SW 1271 (cell line): ENCODE measurements at places on chromosomes 2 and 18.

DNA sequence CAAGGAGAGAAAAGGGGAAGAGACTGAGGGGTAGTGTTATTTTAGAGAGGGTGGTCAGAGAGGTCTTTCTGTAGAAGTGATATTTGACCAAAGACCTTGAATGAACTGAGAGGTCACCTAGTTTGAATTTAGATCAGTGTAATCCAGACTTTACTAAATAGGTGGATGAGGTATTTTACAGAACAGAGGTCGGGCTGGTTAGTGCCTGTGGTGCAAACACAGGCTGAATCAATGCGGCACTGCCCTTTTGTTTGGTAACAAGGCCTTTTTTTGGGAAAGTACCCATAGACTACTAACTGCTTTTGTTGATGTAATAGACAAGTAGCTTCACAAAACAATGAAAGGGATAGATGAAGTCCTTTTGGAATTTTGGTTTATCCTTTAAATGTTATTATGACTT, 15.9 kb downstream of the RAPGEF4 start:
- DNase-seq, result no peak

DNA sequence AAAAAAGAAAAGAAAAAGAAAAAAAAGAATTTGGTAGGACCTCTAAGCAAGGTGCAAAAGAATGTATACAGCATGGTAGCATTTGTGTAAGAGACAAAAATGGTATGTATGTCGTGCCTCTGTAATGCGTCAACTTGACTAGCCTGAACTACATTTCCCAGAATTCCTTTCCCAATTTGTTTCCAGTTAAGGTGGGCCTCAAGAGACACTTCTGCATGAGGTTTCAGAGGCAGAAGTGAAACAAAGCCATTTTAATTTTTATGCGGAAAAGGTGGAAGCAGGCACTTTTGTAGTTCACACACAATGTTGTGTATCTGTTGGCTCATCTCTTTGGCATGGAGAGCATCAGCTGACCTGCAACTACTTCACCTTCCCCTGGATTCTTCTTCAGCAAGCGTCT, 56.5 kb upstream of the PAPOLG start:
- DNase-seq, result no peak

DNA sequence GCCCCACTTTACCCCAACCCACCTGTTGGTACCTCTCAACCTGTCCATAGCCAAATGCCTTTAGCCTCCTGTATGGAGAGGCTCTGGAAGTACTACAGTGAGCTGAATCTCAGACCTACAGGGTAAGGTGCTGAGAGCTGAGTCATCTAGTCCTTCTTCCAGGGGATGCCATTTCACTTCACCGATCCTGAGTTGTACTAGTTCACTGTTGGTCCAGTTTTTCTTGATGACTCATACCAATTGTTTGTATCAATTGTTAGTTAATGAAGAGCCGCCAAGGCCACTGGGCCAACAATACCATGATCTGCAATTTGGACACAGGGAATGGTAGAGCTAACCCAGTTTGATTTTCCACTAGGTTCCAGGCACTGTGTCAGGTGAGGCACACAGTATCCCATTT, 257.0 kb downstream of the CLIP4 start:
- no peak for DNase-seq

DNA sequence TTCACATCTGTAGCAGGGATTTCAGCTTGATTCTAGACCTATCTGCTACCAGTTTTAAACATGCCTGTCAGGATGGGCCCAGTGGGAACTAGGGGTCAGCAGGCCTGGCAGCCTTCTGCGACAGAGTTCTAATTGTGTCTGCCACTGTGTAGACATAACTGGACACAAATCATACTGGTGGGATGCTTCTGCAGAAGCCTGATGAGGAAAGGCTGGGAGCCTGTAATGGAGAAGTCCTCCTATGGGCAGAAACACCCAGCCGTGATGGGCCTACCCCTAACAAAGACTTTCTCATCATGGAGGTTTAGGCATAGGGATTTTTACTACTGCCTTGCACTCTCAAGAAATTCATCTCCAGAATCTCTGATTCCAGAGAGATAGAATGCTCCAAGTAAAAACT, 166.9 kb downstream of the PDE11A start:
- DNase-seq, result no peak

DNA sequence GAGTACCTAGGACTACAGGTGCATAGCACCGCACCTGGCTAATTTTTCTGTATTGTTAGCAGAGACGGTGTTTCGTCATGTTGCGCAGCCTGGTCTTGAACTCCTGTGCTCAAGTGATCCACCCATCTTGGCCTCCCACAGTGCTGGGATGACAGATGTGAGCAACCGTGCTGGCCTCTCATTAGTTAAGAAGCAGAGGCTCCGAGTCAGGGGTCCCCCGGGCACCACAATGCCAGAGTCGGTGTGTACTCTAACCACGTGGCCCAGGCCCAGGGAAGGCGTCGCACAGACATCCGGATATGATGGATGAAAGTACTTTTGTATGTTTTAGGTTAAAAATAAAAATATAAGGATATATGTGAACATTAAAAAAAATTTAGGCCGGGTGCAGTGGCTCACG, 28.3 kb upstream of the HPCAL1 start:
- DNase-seq, result no peak

- DNase-seq, result no peak
Measured at GRCh38 chr2:38390947-38391346, 13.9 kb upstream of the ATL2 start.
